ENCODE measurements at places on chromosomes 5 and 9. TPM values are rescaled to one million over a fixed set of nuclear protein-coding genes. Genes with fewer than 3 reads are reported as not detected.

- DNase-seq = no peak
These were observed 192.4 kb downstream of the HSPA4 start for GRCh38 chr5:133244242-133244641.

Gene SOX30
- polyA plus RNA-seq = not detected

DNA sequence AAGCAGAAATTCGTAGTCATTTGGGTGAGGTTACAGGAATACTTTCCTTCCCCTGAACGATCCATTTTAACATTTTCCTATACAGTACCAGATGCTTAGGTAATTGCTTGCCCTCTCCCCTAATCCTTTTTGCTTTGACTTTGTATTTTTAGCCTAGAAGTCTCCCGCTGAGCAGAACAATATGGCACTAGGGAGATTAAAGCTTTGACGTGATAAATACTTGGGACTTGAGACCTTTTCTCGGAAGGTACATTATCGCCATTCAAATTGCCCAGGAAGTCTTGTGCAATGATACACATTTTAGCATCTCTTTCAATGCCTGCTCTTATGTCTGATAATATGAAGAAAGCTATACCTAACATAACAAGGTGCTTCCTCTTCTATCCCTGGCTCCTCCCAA is 22.9 kb upstream of the SPATA31C2 start:
- peak; percentile 76 for DNase-seq

Gene FOXD4
- polyA plus RNA-seq = not detected

GRCh38 chr5:123176224-123176937 is 87.3 kb downstream of the PRDM6 start:
- DNase-seq = no peak

- no peak for DNase-seq
These were observed 978 bp upstream of the BRD3OS start for GRCh38 chr9:134024214-134024792.

GRCh38 chr5:65262649-65263059 is 219.1 kb downstream of the ADAMTS6 start:
- peak; percentile 41 for DNase-seq

GRCh38 chr5:130580264-130580663 is 584.8 kb downstream of the HINT1 start:
- no peak for DNase-seq

DNA sequence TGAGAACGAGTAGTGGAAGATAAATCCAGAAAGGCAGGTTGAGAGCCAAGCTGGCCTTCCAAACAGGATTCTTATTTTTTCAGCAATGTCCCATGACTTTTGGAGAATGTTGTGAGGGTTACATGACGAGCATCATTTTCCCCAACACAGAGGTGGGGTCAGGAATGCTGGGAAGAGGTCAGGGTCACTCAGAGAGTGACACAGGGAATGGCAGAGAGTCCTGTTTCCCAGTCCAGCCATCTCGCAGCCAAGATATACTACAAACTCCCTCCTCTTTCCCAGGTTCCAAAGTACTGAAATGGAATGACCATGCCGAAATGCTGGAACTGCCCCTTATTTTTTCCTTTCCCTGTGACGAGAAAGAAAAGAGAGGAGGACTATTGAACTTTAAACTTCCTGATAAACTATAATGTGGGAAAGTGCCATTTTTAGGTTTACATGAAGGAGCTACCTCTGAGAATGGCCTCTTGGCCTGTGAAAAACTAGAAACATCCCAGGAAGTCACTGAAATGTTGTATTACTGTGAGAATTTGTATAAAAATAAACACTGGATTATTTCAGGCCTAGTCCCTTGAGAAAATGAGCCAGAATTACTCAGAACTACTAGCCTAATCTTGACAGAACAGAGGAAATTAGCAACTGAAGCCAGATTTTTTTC is 420.4 kb downstream of the CETN3 start:
- DNase-seq = no peak

Gene RLN1
- polyA plus RNA-seq = not detected

Gene ADRA1B
- polyA plus RNA-seq = 3.4 TPM

Gene SARDH
- 4.7 TPM for polyA plus RNA-seq

Gene ZNF300
- polyA plus RNA-seq = 5.0 TPM

DNA sequence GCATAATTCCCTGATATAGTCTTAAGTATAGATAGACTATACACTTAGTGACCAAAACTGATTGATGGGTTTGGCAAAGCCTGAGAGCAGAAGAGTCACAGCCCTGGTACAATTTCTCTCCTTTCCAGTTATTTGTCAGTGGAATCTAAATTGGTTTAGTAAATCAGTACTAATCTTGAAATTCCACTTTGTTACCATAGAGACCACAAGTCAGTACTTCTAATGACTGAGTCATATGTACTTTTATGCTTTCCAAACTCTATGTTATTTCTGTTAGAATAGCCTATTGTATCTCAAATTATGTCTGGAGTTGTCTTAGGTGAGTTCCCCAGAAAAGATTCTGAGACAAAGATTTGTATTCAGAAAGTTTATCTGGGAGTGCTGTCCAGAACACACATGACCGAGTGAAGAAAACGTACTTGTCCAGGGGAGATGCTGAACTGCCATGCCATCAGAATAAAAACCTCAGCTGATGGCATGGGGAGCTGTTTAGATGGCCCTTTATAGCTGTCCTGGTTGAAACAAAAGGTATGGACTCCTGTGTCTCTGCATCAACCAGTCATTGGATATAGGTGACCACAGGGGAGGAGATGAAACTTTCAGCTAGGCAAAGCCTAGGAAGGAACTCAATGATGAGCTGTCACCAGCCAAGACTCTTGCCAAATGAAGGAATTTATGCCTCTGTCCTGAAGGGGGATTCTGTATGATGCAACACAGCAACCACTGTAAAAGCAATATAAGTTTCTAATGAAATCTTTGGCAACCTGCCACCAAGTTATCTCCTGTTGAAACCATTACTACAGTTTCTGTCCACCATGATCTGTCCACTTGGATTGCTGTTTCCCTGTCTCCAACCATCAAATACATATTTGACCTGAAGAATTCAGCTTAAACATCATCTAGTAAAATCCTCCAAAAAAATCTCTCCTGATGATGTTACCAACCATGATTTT is 18.0 kb upstream of the SMC2 start:
- no peak for DNase-seq

DNA sequence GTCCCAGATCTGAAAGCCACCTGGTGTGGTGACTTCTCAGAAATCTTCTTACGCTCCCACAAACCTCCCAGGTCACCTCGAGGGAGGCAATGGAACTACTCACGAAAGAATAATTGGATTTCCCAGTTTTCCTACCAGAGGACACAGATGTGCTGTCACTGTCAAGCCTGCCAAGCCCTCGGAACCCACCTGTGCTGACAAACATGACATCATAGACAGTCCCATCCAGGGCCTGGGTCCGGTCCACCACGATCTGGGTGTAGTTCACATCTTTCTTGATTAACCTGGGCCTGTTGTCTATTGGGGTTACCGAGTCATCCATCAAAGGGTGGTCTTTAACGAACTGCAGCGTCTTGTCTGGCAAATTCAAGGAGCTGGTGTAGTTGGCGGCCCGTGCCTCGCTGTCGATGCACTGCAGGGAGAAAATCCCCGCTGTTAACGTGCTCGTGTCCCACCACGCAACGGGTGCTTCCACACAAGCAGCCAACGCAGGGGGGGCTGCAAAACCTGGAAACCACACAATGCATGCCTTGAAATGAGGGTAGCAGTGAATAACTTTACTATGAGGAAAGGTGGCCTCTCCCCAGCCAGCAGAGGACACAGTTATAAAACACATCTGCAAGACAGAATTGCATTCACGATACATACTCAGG is 69.0 kb downstream of the SECISBP2 start:
- no peak for DNase-seq

DNA sequence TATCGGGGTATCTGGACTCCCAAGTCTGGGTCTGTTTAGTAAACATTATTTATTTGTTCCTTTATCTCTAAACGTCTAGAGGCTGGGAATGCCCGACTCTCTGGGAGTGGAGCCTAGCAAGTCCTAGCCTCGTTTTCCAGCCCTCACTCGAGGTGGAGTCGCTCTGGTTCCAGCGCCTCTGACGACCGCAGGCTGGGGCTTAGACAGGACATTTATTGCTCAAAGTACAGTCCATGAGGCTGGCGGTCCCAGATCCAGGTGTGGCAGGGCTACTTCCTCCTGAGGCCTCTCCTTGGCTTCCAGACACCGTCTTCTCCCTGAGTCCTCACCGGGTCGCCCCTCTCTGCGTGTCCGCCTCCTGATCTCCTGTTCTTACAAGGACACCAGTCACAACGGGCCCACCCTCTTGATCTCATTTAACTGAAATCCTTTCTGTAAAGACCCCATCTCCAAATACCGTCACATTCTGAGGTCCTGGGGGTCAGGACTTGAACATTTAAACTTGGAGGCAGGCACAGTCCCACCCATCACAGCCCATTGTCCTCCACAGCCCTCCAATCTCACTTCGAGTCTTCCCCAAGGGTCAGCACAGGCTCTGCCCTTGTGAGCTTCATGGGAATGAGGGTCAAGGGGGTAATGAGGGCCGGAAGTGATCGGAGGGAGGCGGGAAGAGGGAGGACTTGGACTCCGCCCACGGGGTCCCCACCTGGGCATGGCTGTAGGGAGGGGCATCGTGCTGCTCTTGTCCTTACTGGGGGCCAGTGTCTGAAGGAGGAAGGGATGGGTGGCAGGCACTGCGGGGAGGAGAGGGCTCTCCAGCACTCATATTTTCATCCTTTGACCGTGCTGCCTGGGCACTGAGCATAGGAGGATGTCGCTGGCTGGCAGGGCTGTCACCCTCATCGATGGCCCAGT is 12.2 kb upstream of the CLPTM1L start:
- no peak for DNase-seq

- peak; percentile 27 for DNase-seq
These were observed 79.3 kb downstream of the PTPN3 start for GRCh38 chr9:109418827-109419226.

- no peak for DNase-seq
These were observed 66.0 kb upstream of the CKMT2 start for GRCh38 chr5:81167078-81167477.

GRCh38 chr5:36230151-36230790 is 11.5 kb downstream of the NADK2 start:
- no peak for DNase-seq

GRCh38 chr9:27990524-27990923 is 417.2 kb upstream of the C9orf72 start:
- DNase-seq = no peak

GRCh38 chr9:93828331-93829097 is 126.6 kb downstream of the BARX1 start:
- no peak for DNase-seq

Gene SLC25A2
- not detected for polyA plus RNA-seq

Gene HEMGN
- not detected for polyA plus RNA-seq

DNA sequence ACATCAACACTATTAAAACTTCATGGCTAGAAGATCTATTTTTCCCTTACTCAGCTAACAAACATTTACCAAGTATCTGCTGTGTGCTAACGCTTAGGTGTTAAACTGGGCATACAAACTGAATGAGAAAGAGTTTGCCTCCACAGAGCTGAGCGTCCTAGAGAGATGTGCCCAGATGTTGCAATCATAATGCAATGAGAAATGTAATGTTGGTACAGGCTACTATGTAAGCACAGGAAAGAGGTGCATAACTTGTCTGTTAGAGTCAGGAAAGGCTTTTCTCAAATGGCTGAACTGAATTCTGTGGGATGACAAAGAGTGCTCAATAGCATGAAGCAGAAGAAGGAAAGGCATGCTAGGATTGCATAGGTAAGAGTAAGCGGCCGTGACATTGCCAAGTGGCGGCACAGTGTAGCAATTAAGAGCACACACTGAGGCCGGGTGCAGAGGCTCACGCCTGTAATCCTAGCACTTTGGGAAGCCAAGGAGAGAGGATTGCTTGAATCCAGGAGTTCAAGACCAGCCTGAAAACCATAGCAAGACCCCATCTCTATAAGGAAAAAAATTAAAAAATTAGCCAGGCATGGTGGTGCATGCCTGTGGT is 137.8 kb downstream of the MEF2C start:
- no peak for DNase-seq

Gene MSMP
- polyA plus RNA-seq = 9.4 TPM

Gene PCDHB15
- polyA plus RNA-seq = 3.0 TPM

DNA sequence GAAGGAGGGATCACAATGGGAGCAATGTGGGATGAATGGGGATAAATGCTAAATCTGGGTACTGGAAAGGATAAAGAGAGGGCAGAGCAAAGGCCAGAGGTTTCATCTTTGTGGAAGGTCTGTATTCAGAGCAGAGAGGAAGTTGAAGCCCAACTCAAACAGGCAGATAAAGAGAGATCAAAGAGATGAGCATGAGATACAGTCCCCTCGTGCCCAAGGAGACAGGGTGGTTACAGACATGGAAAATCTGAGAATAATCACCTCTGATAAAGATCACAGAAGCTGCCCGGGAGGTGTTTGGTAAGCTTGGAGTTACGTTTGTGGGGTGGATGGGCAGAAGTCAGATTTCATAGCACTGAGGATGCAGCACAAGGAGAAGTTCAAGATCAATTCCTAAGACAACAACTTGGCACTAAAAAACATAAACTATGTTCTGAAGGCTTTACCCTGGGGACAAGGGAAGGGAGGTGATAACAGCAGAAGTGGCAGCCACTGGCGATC is 459 bp upstream of the ERAP2 start:
- no peak for DNase-seq

DNA sequence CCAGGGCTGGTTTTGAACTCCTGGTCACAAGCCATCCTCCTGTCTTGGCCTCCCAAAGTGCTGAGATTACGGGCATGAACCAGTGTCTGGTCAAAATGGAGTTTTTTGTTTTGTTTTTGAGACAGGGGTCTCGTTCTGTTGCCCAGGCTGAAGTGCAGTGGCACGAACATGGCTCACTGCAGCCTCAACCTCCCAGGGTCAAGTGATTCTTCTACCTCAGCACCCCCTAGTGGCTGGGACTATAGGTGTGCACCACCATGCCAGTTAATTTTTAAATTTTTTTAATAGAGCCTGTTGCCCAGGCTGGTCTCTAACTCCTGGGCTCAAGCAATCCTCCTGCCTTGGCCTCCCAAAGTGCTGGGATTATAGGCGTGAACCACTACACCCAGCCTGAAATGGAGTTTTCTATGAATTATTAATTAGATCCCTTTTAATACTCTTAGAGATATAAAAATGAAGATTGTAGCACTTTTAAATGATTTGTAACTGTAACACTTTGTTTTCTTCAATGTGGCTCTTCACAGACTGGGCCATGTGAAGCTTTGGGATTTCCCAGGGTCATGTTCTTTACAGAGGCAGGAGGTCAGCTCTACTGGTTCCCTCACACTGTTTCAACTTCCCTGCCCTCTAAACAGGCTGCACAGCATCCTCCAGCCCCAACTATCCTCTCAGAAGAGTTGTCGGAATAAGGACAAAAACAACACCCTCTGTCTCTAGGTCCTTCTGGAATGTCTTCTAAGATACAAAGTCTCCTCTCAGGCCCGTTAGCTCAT is 32.7 kb upstream of the SPARC start:
- no peak for DNase-seq

DNA sequence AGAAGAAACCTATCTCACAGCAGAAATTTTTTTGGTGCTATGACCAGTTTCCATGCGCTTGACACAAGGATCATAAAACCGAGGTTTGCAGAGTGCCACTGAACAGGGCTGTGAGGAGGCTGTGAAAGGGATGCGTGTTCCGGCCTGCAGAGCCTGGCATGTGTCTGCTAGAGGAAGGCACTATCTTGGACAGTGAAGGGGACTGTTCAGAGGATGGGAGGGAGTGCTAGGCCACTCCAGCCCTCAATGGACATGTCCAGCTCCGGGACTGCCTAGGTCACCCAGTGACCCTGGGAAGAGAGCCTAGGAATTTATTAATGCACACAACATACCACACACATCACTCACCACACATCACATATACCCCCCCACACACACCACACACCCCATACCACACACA is 275.9 kb downstream of the GADD45G start:
- DNase-seq = no peak

Gene LCN12
- polyA plus RNA-seq = 1.8 TPM

Measured in brain (organoid and tissue), 16 donors.